ENCODE measurements at places on chromosomes 7 and 10.

DNA sequence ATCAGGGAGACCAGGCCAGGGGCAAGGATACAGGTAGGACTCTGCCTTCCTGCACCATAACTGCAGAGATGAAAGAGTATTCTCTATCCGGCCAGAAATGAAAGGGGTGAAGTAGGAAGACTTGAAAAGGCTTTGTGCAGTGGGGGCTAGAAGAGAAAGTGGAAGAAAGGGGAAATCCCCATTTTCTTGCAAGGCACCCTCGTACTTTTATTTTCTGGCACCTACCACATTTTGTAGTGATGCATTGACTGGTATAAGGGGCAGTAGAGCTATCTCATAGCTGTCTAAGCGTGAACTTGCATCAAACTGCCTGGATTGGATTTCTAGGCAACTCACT lies 752 bp upstream of the CAMK2G start:
- no peak for DNase-seq

GRCh38 chr10:85262992-85263391 lies 934.6 kb downstream of the CCSER2 start:
- no peak for DNase-seq

DNA sequence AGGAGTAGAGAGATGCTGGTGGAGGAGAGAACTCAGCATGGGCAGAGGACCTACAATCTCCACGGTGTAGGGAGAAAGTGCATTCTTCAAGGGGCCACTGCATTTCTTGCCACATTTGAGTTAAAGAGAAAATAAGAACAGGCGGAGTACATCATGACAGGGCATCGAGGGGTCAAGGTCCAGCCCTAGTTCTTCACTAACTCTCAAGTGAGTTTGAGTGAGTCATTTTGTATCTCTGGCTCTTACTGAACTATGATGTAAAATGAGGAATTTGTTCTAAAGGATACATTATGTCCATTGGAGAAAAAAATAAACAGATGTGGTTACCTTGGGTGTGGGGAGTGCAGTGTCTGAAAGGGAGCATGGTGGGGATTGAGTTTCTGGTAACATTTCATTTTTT lies 182.9 kb downstream of the XPNPEP1 start:
- DNase-seq = no peak

DNA sequence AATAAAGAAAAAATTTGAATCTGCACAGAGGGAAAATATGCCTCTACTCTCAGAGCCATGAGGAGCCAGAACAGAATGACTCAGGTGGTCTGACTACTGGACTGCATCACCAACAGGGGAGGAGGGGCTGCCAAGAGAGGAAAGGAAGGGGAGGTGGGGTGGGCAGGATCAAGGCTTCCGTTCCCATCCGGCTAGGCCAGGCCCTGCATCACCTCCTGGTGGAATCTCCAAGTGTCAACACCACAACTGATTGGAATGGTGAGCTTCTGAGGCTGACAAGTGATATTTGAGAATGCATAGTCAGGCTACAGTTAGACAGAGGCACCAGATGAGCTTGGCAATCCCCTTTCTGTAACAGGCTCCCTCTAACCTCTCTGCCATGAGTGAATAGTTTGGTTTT lies 10.4 kb upstream of the GPR26 start:
- no peak for DNase-seq

GRCh38 chr7:103114576-103115008 lies 34.3 kb downstream of the NAPEPLD start:
- DNase-seq = no peak

All from nephron progenitor cell (in vitro differentiated cells).